H9 (cell line): ENCODE measurements at places on chromosomes 5 and 9. TPM values are rescaled to one million over a fixed set of nuclear protein-coding genes. Genes with fewer than 3 reads are reported as not detected.
A peak's percentile ranks its signal among the peaks of the same experiment; 100 is the strongest.

- DNase-seq, result no peak
These were observed 85.4 kb downstream of the KLF4 start for GRCh38 chr9:107404161-107404560.

- DNase-seq, result peak; percentile 29
These were observed 42.8 kb upstream of the PARP8 start for GRCh38 chr5:50623666-50624065.

- no peak for DNase-seq
These were observed 84.6 kb downstream of the SLC44A1 start for GRCh38 chr9:105328872-105329718.

NXNL2 gene
- 0.33 and 0.57 TPM in 2 replicates for total RNA-seq

DNA sequence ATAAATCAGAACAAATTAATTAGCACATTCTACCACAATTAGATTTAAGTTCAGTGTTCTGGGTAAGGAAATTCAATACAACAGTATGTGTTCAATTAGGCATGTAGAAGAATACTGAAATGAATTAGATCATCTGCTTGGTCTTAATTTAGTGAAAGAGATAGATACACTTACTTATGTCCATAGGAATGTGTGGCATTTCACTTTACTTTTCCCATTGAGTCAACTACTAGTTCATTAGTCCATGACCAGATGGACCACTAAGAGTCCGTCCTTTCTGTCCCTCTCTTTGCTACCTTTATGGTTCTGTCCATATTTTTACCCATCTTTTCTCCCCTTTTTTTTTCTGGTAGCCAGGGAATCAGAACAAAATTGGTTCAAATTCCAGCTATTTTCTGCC is 276.9 kb downstream of the OSTF1 start:
- DNase-seq, result no peak

PCDHGA1 gene
- 0.63 and 0.72 TPM in 2 replicates for total RNA-seq

DNA sequence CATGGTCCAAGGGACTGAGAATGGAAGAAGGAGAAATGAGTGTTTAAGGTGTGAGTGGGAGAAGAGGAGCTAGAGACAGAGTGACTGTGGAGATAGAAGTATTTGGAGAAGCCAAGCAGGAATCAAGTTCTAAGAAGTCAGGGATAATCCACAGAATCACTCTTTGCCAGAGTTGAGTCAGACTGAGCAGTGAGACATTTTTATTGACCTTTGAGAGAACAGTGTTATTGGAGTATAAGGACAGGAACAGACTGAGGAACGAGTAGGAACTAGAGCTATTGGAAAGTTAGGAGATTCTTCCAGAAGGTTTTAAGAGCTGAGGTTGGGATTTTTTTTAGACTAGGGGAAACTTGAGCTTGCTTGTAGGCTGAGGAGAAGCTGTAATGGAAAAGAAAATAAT is 37.2 kb downstream of the RCL1 start:
- no peak for DNase-seq

- DNase-seq, result no peak
These were observed 454.2 kb downstream of the RAB3C start for GRCh38 chr5:59037041-59037440.

- no peak for DNase-seq
These were observed 68.2 kb upstream of the TNFAIP8 start for GRCh38 chr5:119287547-119288111.

- DNase-seq, result peak; percentile 61
These were observed 236.2 kb upstream of the NFIL3 start for GRCh38 chr9:91659529-91660495.

GRCh38 chr5:22460189-22460588 is 393.0 kb downstream of the CDH12 start:
- no peak for DNase-seq

DNA sequence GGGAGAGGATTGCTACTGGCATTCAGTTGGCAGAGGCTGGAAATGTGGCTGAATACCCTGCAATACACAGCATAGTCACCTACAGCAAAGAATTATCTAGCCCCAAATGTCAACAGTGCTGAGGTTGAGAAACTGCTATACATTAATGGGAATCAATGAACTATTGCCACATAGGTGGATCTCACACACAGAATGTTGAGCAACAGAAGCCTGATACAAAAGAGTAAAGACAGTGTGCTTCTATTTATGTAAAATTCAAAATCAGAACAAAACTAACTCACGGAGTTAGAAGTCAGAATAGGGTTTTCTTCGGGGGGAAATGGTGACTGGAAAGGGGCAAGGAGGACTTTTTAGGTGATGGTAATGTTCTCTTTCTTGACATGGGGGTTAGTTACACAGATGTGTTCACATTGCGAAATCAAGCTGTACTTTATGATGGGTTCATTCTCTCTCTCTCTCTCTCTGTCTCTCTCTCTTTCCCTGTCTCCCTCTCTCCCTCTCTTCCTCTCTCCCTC is 45.7 kb upstream of the PANK3 start:
- no peak for DNase-seq

DNA sequence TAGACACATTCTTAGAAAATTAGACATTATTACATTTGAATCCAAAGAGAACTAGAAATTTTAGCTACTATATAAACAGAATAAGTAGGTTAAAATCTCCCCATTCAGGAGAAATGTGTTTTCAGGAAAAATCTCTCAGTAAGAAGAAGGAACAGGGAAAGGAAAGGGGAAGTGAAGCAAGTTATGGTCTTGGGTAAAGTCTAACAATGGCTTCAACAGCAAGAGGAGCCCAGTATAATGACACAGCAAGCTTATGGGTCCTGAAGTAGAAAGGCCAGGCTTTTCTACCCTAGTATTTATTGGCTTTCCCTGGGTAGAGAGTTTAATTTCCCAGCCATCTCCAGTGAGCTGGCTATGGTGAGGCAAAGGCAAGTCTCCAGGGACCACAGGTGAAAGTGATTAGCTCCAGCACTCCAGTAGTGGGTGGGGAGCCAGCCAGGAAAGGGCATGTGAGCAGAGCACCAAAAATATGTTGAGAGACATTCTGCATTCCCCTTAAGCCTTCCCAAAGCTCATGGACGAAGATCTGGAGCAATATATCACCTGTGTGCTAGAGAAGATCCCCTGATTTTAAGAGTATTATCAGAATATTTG is 981.7 kb downstream of the NR2F1-AS1 start:
- no peak for DNase-seq

OR1Q1 gene
- not detected in 2 replicates for total RNA-seq

PLAA gene
- 64.3 and 65.0 TPM in 2 replicates for total RNA-seq

IFNK gene
- total RNA-seq, result not detected in 2 replicates

GRCh38 chr9:107815782-107816560 is 326.4 kb upstream of the KLF4 start:
- no peak for DNase-seq
